ENCODE measurements at places on chromosomes 12 and 14.

GRCh38 chr12:3204143-3204542 lies 127.0 kb downstream of the TSPAN9 start:
- no peak for DNase-seq

- no peak for DNase-seq
Observed at GRCh38 chr12:2801044-2801783, 6.4 kb downstream of the FKBP4 start.

- no peak for DNase-seq
Observed at GRCh38 chr12:121090586-121091514, 41.8 kb upstream of the P2RX7 start.

- DNase-seq: peak; percentile 14
Observed at GRCh38 chr14:68786491-68787091, 6.3 kb downstream of the ZFP36L1 start.

- DNase-seq: no peak
Observed at GRCh38 chr12:23944067-23944466, 5.4 kb downstream of the SOX5 start.

DNA sequence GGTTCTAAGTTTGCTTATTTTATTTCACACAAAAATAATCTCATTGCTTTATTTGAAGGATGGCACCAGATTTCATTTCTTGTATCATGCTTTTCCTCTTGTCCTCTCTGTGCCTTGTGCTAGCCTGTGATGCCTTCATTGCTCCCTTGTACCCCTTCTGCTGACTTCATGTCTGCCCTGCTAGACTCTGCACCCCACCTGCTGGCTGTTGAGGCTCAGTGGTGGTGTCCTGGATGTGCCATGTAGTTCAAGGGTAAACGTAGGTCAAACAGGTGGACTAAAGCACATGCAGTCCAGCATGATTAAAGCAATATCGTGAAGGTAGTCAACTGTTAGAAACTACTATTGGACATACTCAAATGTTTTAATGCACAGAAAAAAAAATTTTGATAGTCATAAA lies 21.6 kb downstream of the MRPS35 start:
- peak; percentile 18 for DNase-seq

GRCh38 chr14:42407153-42407552 lies 800.5 kb downstream of the LRFN5 start:
- DNase-seq: no peak

GRCh38 chr12:81128930-81129554 lies 51.2 kb downstream of the ACSS3 start:
- DNase-seq: no peak

DNA sequence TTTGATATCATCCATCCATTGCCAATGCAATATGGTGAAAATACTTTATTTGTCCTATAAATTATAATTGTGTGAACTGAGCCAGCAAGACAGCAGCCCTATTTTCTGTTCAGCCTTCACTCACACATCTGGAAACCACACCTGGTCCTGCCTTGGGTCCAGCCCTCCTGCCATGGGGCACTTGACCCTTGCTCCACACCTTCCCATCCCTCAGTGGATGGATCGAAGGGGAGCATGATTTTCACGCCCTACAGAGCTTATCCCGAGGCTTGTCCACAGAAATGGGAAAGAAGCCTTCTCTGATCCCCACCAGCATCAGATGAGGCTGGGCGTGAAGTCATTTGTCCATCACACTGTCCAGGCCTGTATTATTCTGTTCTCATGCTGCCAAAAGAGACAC lies 10.1 kb downstream of the TMEM132D start:
- DNase-seq: no peak

GRCh38 chr12:2792671-2793500 lies 1.9 kb upstream of the FKBP4 start:
- no peak for DNase-seq

DNA sequence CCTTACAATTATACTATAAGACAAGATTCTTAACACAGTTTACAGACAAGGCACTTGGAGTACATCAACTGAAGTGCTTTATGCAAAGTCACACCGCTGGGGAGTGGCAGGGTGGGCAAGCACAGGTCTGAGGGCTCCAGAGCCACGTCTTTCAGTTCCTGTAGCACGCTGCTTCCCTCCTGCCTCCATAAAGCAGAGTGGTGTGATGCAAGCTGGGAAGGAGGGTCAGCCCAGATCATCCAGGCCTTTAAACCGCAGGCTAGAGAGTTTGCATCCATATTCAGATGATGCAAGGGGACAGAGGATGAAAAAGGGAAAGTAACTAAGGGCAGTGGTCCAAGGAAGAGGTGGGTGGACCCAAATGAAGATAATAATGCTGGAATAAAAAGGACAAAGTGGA lies 132.6 kb downstream of the ITPR2 start:
- DNase-seq: no peak

- no peak for DNase-seq
Observed at GRCh38 chr12:58419196-58419760, 477.9 kb downstream of the ATP23 start.

GRCh38 chr12:109421355-109422087 lies 55.6 kb downstream of the KCTD10 start:
- no peak for DNase-seq

GRCh38 chr14:97633131-97633738 lies 836.1 kb downstream of the VRK1 start:
- DNase-seq: no peak

- DNase-seq: no peak
Observed at GRCh38 chr12:4311776-4312175, 9.2 kb upstream of the TIGAR start.

- no peak for DNase-seq
Observed at GRCh38 chr12:94207849-94208621, 59.7 kb downstream of the PLXNC1 start.

- no peak for DNase-seq
Observed at GRCh38 chr12:20150835-20151422, 217.4 kb upstream of the PDE3A start.

GRCh38 chr14:68146818-68147217 lies 327.2 kb downstream of the RAD51B start:
- DNase-seq: peak; percentile 96

GRCh38 chr14:65065719-65066118 lies 36.6 kb downstream of the MAX start:
- DNase-seq: no peak

DNA sequence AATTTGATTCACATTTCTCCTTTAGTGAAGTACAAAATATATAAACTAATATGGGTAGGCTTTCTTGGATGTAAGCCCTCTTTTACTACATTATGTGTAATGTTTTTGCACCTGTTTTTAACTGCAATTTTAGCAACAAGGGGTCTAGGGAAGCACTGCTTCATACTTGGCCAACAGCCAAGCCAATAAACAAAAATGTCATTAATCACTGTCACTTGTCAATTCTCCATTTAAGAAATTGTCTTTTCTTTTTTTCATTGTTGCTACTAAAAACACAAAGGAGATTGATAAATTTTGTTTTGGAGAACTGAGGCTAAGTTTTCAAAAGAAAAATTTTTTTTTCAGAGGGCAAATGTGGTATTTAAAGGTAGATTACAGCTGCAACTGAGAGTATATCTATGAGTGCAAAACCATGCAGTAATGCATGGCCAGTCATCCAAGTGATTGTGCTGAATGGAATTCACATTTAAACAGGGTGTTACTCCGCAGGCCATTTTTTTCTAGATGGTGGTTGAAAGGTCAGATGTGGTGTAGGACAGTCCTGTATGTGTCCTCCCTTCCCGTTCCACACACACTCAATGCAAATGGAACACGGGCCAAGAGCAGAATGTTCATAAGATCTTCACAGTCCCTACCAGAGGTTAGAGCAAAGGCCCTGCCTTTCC lies 503.0 kb upstream of the LMO3 start:
- DNase-seq: no peak

- DNase-seq: no peak
Observed at GRCh38 chr14:93780813-93781400, 7.4 kb downstream of the PRIMA1 start.

DNA sequence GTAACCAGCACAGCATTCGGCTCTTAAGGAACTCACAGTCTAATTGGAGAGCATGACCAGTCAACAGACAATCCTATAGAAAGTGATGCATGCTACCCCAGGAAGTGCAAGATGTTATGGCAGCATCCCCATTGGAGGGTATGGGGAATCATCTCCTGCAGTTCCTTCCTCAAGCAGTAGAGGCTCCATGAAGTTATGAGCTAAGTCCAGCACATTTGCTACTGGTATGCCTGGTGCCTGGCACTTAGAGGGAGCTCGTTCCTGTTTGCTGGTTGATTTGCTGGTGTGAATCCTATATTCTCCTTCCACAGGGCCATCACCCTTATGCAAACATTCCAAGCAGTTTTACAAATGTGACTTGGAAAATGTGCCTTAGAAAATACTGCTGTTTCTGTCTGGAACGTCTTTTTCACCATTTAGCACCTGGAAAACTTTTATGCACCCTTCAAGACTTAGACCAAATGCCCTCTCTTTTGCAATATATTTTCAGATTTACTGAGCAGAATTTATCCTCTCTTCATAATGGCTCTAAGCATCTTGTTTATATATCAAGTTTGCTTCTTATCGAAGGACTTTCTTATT lies 136.1 kb upstream of the WSCD2 start:
- DNase-seq: peak; percentile 73

- no peak for DNase-seq
Observed at GRCh38 chr14:75368333-75368732, 59.5 kb upstream of the JDP2 start.

- no peak for DNase-seq
Observed at GRCh38 chr14:82134411-82134810, 600.8 kb upstream of the SEL1L start.

- DNase-seq: peak; percentile 73
Observed at GRCh38 chr12:12266873-12267741, at the start of gene LRP6. TSS of gene LRP6 (minus strand) at chr12:12267044. CDS start at chr12:12266735, 309 bp downstream.

- no peak for DNase-seq
Observed at GRCh38 chr12:11576104-11576503, 73.4 kb upstream of the ETV6 start.

GRCh38 chr14:94115058-94115591 lies 4.6 kb downstream of the IFI27 start:
- no peak for DNase-seq

- DNase-seq: peak; percentile 67
Observed at GRCh38 chr12:123126294-123127181, 24.4 kb downstream of the PITPNM2 start.

GRCh38 chr14:102548616-102549240 lies 39.2 kb upstream of the ANKRD9 start:
- no peak for DNase-seq

GRCh38 chr12:18923721-18924120 lies 185.8 kb downstream of the CAPZA3 start:
- no peak for DNase-seq

DNA sequence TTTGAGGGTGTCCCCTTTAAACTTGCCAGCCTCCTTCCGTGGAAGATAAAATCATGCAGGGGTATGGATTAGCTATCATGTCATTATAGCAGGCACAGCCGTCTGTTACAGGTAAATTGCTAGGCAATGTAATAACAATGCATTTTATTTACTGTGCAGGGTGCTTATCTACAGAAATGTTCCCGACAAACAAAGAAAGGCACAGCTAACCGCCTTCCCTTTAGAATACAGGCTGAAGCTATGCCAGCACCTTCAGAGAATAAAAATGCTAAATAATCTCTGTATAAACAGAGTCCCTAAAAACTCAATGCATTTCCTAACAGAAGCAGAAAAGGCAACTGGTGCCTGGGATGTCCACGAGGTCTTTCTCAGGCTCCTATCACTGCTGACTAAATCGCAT lies 239.2 kb downstream of the SPTSSA start:
- no peak for DNase-seq

- DNase-seq: no peak
Observed at GRCh38 chr14:90332271-90332584, 487 bp upstream of the NRDE2 start.

- DNase-seq: no peak
Observed at GRCh38 chr12:91384806-91385205, 202.2 kb upstream of the DCN start.

DNA sequence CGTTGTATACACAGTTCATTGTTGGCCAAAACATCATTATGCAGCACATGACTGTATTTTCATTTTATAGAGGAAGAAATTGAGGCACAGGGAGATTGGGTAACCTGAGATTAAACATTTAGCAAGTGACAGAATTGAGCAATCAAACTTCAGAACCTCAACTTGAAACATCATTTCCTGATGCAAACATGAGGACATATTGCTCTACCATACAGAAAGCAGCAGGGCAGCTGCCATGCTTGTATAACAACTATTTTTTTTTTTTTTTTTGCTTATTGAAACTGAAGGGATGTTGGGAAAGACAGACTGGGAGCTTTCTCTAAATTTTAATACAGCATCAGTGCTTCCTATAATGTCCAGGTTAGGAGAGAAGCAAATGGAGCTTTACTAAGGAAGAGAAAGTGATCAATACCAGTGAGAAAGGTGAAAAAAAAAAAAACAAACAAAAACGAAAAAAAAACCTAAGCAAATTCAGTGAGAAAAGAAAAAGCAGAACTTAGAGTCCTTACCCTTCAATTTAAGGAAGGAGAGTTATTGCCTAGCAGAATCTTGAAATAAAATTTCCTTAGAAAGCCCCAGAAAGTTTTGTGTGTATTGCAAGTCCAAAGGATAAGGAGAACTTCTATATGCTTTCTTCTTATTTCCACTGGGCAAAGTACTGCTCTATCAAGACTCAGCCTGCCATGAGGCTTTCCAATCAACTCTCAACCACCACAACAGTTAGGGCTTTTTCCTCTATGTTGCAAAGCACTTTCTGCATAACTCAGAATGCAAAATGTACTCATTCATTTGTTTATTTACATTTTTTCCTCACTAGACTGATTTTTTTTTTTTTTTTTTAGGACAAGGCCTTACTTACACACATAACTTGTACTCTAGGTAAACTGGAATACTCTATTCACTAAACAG lies 21.6 kb downstream of the BTG1 start:
- DNase-seq: no peak

- DNase-seq: no peak
Observed at GRCh38 chr14:90905531-90905930, 89.3 kb upstream of the TTC7B start.

DNA sequence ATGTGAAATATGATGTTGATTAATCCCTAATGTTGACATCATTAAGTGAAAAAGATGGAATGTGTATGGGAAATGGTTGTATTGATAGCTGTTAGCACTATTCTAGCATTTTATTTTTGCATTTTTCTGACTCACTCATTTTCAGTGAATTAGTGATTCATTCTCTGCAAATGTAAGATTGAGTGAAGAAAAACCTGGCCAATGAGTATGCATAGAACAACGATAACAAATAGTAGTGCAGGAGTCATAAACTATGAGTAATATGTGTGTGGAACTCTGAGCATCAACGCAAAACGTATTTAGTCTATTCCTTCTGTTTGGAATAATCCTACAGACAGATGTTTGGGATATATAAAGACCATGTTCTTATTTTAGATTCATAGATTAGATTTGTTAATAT lies 76.3 kb upstream of the RTL1 start:
- no peak for DNase-seq

DNA sequence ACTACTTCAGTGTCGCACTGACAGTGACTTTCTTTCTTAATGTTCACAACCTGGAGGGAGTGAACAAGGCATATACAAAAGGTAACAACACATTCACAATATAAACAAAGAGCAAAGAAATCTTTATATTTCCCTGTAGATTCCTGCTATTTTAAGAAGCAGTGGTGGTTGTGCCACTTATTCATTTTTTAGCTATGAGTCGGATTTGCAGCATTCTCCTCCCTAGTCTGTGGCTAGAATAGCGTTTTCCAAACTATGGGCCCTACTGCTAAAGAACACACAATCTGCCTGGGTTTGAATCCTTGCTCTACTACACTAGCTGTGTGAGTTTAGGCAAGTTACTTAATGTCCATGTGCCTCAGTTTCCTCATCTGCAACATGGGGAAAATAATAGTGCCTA lies 18.6 kb upstream of the MDM1 start:
- DNase-seq: no peak
